ENCODE measurements at places on chromosomes 11 and 22.

GRCh38 chr11:88421530-88421929 is 84.0 kb upstream of the CTSC start:
- no peak for DNase-seq

DNA sequence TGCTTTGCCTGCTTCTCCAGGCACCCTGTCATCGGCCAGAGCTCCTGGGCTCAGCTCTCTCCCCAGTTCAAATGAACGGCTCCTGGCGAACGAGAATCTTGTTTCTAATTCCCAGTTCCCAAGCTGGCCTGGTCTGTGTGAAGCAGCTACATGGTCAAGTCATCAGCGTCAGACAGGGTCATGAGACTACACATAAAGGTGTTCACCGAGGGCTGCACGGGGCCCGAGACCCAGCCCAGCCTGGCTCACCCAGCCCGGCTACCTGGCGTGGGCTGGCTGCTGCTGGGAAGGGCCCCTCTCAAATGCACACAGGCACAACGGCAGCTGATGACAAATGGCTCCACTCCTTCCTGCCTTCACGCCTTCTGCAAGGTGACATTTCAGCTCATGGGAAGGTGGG is 14.6 kb upstream of the CELSR1 start:
- no peak for DNase-seq

GRCh38 chr22:25563761-25564319 is 635 bp upstream of the GRK3 start:
- DNase-seq: no peak

DNA sequence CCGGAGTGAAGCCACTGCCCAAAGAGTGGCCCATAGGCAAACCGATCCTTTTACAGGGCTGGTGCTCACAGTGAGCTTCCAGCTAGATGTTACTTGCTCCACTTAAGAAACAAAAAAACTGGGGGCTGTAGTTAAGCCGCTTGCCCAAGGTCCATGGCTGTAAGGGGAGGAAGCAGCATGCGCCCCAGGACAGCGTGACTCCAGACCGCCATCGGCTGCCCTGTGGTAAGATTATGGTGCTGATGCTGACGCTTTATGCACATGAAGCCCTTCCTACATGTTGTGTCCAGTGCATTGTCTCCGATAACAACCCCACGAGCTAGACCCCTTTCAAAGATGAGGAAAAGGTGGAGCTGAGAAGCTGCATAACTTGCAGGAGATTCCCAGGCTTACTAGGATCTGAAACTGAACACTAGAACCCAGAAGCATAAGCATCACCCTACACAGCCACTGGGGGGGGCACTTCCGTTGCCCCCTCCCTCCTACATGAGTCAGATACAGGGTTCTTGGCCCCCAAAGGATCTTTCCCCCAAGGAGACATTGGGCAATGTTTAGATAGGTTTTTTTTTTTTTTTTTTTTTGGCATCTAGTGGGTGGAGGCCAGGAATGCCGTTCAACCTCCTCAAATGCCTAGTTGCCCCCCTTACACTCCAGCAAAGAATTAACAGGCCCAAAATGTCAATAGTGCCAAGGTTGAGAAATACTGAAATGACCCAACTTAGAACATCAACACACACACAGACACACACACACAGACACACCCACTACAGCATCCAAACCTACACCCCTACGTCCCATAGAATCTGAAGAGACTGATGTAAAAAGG is 53.9 kb downstream of the MN1 start:
- DNase-seq: peak; percentile 21

DNA sequence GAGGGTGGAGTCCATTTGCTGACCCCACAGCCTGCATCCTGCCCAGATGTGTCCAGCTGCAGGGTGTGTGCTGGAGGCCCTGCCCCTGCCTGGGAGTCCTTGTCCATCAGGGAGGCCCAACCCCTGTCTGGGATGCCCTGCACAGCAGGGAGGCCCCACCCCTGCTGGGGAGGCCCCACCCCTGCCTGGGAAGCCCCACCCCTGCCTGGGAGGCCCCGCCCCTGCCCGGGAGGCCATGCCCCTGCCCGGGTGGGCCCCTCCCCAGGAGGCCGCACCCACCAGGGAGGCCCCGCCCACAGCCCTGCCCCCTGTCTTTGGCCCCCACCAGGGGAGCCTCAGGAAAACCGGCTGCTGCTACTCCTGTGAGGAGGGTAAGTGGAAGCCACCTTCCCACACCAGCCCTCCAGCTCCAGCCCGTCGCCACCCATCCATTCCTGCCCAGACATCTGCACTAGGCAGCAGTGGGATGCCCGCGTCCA is 37.2 kb downstream of the MUC5B start:
- peak; percentile 56 for DNase-seq

- DNase-seq: no peak
These were observed 52.4 kb downstream of the OTOG start for GRCh38 chr11:17599460-17599925.

GRCh38 chr11:129189646-129190045 is 2.5 kb downstream of the ARHGAP32 start:
- no peak for DNase-seq
